ENCODE measurements at places on chromosomes 16 and 17. TPM values are rescaled to one million over a fixed set of nuclear protein-coding genes. Genes with fewer than 3 reads are reported as not detected.

DNA sequence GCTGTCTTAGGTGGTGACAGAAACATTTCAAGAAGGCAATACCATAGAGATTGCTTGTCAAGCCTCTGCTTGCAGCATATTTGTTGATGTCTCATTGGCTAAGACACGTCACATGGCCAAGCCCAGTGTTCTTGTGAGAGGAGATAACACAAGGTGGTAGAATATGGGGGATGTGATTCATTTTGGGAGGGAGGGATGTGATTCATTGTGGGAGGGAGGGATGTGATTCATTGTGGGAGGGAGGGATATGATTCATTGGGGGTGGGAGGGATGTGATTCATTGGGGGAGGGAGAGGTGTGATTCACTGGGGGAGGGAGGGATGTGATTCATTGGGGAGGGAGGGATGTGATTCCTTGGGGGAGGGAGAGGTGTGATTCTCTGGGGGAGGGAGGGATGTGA lies 470.5 kb upstream of the SALL1 start:
- no peak for DNase-seq

DNA sequence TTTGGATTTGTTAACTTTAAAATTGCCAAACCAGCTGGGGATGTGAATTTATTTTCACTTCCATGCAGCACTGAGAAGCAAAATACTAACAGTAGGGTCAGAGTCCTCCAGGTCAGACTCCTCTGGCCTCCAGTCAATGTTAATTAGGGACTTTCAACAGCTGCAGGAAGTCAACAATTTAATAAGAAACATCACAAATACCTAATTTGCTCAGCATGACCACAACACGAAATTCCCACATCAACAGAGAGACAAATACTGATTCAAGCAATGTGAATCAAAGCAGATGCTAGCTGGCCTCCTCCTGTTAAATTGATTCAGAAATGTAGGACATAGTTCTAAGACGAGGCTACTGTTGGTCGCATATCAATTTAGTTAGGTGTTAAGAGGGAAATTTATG lies 111.7 kb downstream of the ABCA8 start:
- no peak for DNase-seq

- DNase-seq, result no peak
Measured at GRCh38 chr17:39700148-39700987, 504 bp downstream of the ERBB2 start.

GRCh38 chr16:84548508-84548907 lies 44.0 kb upstream of the MEAK7 start:
- DNase-seq, result no peak

DNA sequence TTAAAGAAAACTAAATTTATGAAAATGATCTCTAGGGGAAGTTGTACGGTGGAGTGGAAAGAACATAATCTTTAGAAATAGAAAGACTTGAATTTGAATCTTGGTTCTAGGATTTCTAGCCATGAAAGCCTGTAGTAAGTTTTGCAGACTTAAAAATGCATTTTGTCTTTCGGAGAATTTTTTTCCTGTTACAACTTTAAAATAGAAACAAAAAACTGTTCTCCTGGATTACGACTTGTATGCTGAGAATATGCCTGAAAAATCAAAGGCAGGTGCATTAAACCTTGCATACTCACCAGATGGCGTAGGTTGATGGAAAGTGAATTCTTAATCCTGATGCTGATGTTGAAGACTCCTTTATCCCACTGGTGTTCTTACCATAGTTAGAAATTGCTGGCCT lies 7.5 kb upstream of the MPHOSPH6 start:
- DNase-seq, result no peak

SLC35G6 gene
- total RNA-seq, result not detected

GRCh38 chr16:84571506-84571905 lies 46.4 kb downstream of the COTL1 start:
- no peak for DNase-seq

- DNase-seq, result no peak
Measured at GRCh38 chr16:68984467-68984866, 121.0 kb upstream of the HAS3 start.

ABCA9 gene
- total RNA-seq, result not detected

DNA sequence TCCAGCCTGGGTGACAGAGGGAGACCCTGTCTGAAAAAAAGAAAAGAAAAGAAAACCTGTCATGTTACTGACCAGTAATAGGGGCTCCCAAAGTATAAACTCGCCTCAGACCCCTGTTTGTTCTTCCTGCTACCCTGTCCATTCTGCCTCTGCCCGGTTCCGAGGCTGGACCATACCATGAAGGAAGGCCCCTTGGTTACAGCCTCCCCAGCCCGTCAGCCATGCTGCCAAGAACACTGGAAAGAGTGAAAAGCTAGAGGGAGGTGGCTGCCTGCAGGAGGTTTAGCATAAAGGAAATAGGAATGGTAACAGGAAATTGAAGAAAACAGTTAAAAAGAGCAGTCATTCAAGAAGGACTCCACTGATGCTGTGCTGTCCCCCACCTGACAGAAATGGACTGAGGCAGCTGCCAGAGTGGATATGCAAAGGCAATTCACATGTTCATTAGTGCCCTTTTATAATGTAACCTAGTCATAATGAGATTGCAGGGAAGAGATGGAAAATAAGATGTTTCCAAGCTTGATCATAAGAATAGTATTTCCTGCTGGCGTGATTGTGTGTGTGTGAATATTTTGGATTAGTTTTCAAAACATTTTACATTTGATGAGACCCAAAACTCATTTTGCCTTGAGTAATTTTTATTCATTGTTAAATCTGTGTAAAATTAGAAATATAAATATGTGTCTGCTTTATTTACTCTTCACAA lies 102.6 kb downstream of the GOSR1 start:
- no peak for DNase-seq

WFIKKN1 gene
- 64.4 TPM for total RNA-seq

QPRT gene
- total RNA-seq, result 105 TPM

HCRT gene
- not detected for total RNA-seq

DNA sequence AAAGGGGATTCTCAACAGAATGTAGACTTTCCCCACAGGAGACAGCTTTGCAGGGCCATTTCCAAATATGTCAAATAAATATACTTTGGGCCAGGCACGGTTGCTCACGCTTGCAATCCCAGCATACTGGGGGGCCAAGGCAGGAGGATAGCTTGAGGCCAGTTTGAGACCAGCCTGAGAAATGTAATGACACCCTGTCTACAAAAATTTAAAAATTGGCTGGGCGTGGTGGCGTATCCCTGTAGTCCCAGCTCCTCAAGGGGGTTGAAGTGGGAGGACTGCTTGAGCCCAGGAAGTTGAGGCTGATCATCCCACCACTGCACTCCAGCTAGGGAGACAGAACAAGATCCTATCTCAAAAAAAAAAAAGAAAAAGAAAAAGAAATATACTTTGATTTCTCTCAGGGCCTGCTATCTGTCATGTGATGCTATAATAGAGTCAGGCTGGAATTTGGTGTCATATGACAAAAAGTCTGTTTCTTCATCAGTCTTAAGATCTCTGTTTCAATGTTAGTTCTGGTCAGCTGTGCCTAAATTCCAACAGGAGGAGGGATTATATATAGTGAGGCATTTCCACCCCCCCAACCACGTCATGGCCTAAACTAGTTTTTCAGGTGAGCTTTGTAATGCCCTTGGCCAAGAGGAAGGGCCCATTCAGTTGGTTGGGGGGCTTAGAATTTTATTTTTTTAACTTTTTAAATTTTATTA lies 4.3 kb upstream of the ZDHHC7 start:
- no peak for DNase-seq

DNA sequence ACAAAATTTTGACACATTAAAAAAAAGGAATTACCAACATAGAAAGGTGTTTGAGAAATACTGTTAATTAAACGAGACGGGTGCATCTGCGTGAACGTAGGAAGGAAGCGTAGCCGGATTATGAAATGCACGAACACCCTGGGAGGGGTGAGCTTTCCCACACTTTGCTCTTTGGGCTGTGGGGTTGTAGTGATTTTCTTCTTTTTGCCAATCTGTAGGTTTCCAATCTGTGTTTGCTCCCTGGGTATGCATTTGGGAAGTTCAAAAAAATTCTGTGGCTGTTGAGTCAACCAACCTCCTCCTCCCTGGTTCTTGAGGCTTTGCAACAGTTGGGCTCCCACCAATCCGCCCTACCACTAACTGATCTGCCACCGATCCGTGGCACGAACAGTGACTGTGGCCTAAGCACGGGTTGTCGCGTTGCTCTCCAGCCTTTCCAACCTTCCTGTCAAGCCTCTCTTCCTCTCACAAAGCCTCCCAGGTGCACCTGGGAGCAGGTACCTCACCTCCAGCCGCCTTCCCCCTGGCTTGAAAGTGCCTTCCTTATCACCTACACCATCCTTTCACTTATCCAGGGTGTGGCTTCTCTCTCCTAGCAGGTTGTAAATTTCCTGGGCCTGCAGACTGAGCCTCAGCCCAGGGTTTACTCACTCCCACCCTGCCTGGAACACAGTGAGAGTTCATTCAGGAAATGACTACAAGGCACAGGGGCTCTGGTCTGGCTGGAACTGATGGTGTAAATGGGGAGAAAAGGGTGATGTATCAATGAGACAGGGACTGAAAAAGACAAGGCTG lies 16.6 kb downstream of the RTN4RL1 start:
- no peak for DNase-seq

All from G401 (cell line).